Stimulated activated CD4-positive, alpha-beta T cell treated with anti-CD3 and anti-CD28 coated beads, Interleukin-12 subunit alpha, Interleukin-12 subunit beta, amount 100 ng/mL, for 4 hours (primary cell): ENCODE measurements at places on chromosomes 12 and 14.

DNA sequence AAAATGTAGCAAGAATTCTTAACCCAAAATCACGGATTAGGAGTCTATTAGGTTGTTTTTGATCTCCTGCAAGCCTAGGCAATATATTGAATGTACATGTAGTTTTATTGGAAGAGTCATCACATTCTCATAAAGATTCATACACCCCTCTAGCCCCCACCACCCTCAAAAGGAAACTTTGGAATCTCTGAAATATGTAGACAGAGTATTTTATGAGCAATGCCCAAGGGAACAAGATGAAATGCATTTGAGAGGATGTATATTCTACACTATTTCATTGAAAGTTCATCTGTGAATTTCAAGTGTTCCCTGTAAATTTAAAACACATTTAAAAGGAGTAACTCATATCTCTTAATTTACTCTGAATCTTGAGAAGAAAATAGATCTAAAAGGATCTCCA, 103.7 kb downstream of the SYT1 start:
- no peak for DNase-seq

DNA sequence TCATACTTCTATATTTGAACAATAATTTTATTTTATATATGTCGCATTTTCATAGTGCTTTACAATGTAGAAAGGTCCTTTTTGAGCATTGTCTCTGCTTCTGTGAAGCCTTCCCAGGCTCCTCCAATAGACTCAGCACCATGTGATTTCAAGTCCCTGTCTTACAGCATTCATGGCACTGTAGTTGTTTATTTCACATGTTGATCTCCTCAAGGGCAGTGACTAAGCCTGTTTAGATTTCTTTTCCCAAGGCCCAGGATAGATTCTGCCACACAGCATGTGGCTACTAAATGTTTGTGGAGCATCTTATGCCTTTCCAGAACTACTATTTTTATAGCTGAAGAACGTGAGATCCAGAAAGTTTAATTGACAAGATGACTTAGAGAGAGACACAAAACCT, 391.7 kb downstream of the TMEM117 start:
- no peak for DNase-seq

DNA sequence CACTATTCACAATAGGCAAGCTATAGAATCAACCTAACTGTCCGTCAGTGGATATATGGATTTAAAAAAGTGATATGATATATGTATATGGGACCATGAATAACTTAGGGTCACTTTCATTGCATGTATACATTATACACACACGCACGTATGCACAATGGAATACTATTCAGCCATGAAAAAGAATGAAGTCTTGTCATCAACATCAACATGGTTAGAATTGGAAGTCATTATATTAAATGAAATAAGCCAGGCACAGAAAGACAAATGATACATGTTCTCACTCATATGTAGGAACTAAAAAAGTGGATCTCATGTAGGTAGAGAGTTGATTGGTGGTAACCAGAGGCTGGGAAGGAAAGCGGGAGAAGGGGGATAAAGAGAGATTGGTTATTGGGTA, 234.3 kb downstream of the VRK1 start:
- DNase-seq, result no peak

DNA sequence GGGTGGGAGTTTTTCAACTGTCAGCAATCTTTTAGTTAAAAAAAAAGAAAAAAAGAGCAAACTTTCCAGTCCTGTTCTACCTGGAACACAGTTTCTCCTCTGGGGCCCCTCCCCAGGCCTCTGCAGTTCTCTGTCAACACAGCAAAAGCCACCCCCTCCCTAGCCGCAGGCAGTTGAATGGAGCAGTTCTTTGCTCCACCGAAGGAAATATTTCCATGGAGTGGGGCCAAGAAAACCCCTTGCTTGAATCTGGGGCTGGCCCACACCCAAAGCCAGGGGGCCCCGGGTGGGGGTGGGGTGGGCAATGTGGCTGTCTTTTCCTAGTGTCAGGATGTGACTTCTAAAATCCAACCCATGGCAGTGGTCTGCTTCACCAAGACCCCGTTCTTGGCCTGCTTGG, 5.0 kb upstream of the MEG3 start:
- DNase-seq, result no peak

DNA sequence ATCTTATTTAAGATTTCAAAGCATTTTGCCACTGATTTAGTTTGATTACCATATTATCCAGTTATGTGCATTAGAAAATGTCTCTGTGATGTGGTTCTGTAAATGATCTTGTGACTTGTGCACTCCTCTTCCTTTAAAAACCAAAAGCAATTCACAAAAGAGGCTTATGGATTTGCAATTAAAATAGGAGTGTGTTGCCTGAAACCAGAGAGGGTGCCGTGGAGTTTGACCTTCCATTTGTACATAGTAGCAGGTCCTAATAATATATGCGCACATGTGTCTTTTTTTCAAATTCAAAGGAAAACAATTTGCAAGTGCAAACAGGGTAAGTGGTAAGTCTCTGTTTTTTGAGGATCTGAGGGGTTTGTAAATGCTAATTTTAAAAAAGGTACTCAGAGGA, 470.9 kb downstream of the VRK1 start:
- DNase-seq, result no peak

- DNase-seq, result no peak
Measured at GRCh38 chr12:56220611-56221231, 1.0 kb downstream of the RNF41 start.

- no peak for DNase-seq
Measured at GRCh38 chr14:88962356-88962755, 137.9 kb downstream of the TTC8 start.
